SK-N-SH (cell line): ENCODE measurements at places on chromosomes 3 and 15.

- DNase-seq: no peak
- H3K27me3 ChIP-seq: no peaks in the 10 kb centered on the region
- 0 out of 2 replicates have a peak, but pooled peaks cover 4% of the 10 kb centered on the region for H3K4me1 ChIP-seq
Observed at GRCh38 chr3:53885239-53885638, 3.3 kb upstream of the ACTR8 start.

DNA sequence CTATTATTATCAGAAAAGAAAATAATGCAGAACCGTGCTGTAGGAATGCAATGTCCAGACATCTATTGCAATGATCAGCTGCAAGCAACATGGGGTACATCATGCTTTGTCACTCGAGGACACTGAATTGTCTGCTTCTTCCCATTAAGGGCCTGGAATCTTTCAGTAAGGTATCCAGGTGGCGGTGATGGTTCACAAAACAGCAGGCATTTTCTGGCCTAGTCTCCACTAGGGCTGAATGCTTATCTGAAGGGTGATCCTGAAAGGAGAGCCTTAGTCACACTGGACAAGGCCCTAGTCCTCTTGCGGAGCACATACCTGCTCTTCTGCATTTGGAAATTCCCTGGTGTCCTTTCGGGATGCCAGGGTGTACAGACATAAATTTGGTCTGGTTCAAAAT lies 21.2 kb downstream of the ITPR1 start:
- no peaks in the 10 kb centered on the region for H3K27me3 ChIP-seq
- H3K27ac ChIP-seq: no peak overlapping the region
- H3K4me3 ChIP-seq: no peak overlapping the region

- H3K27me3 ChIP-seq: no peaks in the 10 kb centered on the region
- H3K4me3 ChIP-seq: no peak overlapping the region
- peak overlapping the region; percentile 59; the same call in 1 of the 2 replicates for H3K27ac ChIP-seq
- H3K4me1 ChIP-seq: no peaks in the 10 kb centered on the region
- no peak for DNase-seq
- H3K36me3 ChIP-seq: no peaks in the 10 kb centered on the region
Observed at GRCh38 chr3:152256851-152257562, 11.7 kb upstream of the MBNL1 start.

- no peaks in the 10 kb centered on the region for H3K27me3 ChIP-seq
- no peaks in the 10 kb centered on the region for H3K36me3 ChIP-seq
- no peaks in the 10 kb centered on the region for H3K4me1 ChIP-seq
- no peak for DNase-seq
- no peak overlapping the region for H3K4me3 ChIP-seq
Observed at GRCh38 chr15:41408234-41408641, 5.9 kb upstream of the NDUFAF1 start.

DNA sequence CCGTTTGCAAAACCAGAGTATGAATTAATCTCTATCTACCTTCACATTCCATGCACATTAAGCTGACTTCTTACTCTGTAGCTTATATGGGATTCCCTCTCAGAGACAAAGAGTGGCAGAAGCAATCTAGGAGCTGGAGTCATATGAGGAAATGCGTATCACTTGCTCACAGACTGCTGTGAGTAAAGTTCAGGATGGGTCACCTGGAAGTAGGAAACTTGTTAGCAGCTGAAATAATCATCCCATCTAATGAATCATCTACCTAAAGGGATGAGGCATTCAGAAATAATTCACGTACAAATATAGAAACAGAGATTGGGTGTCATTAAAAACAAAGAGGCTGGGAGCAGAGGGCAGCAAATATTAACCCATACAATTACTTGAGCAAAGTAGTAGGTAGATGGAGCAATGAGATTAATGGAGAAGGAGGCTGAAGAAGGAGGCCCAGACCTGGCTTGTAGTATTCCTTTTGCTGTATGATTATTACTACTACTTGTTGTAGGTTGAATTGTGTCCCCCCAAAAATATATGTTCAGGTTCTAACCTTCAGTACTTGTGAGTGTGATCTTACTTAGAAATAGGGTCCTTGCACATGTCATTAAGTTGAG lies 866.3 kb downstream of the ROBO2 start:
- no peak for DNase-seq
- H3K36me3 ChIP-seq: no peaks in the 10 kb centered on the region
- H3K4me3 ChIP-seq: no peak overlapping the region

- H3K4me3 ChIP-seq: peak overlapping the region; percentile 23; the same call in 1 of the 2 replicates
- DNase-seq: no peak
- no peaks in the 10 kb centered on the region for H3K27me3 ChIP-seq
- H3K27ac ChIP-seq: peak overlapping the region; percentile 95
- H3K4me1 ChIP-seq: peaks cover 8% of the 10 kb centered on the region
Observed at GRCh38 chr3:55160241-55160983, 232.6 kb upstream of the LRTM1 start.

GRCh38 chr3:129576514-129577352 lies 29.7 kb downstream of the PLXND1 start:
- H3K27me3 ChIP-seq: no peaks in the 10 kb centered on the region
- H3K27ac ChIP-seq: no peak overlapping the region
- no peak overlapping the region for H3K4me3 ChIP-seq
- no peaks in the 10 kb centered on the region for H3K36me3 ChIP-seq
- DNase-seq: no peak

DNA sequence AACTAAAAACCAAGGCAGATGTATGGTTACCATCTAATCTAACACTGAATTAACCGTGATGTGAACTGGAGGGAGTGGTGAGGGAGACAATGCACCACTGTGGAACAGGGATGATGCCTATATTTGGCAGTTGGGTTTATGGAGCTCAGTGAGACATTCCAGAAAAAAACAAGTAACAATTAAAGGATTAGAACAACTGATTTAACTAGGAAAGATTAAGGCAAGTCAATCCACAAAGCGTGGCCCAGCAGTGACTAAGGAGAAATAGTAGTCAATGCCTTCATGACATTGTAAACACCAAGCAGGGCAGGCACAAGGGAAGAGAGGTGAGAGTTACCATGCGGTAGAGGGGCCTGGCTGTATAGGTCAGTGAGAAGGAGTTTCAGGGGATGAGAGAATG lies 38.1 kb downstream of the CHAC1 start:
- H3K4me1 ChIP-seq: peaks cover 13% of the 10 kb centered on the region; the same call in 1 of the 2 replicates
- DNase-seq: no peak
- H3K27ac ChIP-seq: no peak overlapping the region
- no peaks in the 10 kb centered on the region for H3K27me3 ChIP-seq
- H3K4me3 ChIP-seq: no peak overlapping the region
- H3K36me3 ChIP-seq: peaks cover 30% of the 10 kb centered on the region

DNA sequence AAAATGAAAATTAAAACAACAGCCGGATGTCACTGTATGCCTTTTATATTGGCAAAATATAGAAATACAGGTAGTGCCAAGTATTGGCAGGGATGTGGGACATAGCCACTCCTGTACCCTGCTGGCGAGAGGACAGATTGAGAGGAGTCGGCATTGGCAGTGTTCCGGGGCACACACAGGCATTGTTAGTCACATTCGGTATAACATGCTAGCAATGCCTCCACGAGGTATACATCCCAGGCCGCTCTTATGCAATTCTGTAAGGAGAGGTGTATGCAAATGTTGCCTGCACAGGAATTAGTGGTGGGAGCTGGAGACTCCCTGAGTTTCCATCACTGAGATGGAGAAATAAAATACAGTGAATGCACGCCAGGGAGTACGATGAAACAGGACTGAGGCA lies 99.4 kb upstream of the DLG1 start:
- H3K27me3 ChIP-seq: no peaks in the 10 kb centered on the region
- H3K4me3 ChIP-seq: no peak overlapping the region
- H3K4me1 ChIP-seq: peaks cover 16% of the 10 kb centered on the region; the same call in 1 of the 2 replicates
- no peak overlapping the region for H3K27ac ChIP-seq

DNA sequence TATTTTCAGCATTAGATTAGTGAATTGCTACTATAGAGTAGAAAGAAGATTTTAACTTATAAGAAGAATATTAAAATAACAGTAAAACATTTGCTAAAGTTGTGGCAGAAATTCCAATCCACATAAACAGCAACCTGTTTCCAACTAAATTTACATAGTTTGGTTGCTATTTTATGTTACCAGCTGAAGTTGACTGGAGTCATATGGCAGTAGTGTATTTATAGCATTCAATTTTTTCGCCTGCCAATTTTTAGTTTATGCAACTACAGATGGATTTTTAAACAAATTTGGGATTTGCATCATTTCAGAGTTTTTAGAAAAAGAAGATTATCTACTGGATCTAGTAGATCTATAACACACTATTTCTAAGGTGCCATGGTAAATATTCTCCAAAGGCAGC lies 332.5 kb upstream of the BCHE start:
- no peaks in the 10 kb centered on the region for H3K27me3 ChIP-seq
- H3K27ac ChIP-seq: no peak overlapping the region
- H3K36me3 ChIP-seq: no peaks in the 10 kb centered on the region
- DNase-seq: no peak
- no peak overlapping the region for H3K4me3 ChIP-seq

- H3K36me3 ChIP-seq: no peaks in the 10 kb centered on the region
- DNase-seq: no peak
- H3K4me3 ChIP-seq: no peak overlapping the region
- no peak overlapping the region for H3K27ac ChIP-seq
- H3K4me1 ChIP-seq: peaks cover 3% of the 10 kb centered on the region; the same call in 1 of the 2 replicates
Observed at GRCh38 chr15:101433396-101433795, 56.1 kb downstream of the PCSK6 start.

- H3K4me3 ChIP-seq: no peak overlapping the region
- peaks cover 4% of the 10 kb centered on the region; the same call in 1 of the 2 replicates for H3K4me1 ChIP-seq
- DNase-seq: no peak
- H3K27ac ChIP-seq: no peak overlapping the region
- H3K27me3 ChIP-seq: no peaks in the 10 kb centered on the region
Observed at GRCh38 chr15:66912001-66912400, 153.4 kb upstream of the SMAD3 start.

DNA sequence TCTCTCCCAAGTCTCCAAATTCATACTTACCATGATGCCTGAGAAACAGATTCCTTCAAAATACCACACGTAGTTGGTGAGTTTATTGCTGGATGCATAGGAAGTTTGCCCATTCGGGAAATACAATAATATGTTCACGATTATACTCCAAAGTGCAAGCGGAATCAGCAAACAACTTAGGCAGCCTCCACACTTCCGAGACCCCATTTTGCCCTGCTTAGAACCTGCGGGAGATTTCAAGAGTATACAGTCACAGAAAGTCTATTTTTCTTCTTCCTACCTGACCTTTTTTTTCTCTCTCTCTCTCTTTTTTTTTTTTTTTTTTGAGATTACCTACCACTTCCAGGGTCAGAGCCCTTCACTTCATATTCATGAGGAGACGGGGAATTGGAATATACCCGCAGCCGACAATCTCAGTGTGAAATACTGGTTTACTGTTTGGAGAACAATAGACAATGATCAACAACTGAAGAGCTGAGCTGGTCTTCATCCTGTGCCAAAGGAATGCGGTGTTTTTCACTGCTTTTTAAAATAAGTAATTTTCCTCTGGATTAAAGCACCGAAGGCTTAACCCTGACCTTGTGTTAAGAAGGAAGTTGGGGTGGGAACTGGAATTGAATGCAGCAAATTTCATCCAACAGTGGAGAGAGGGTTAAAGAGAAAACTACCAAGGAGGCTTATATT lies at the start of gene TM4SF18:
Gene TM4SF18 (minus strand): TSS at position 461 of the 684 bp plus-strand sequence. CDS start 254 bp downstream, at position 207.
- peak within 1 kb of the TSS; percentile 49 for H3K27ac ChIP-seq
- no peak for DNase-seq

GRCh38 chr15:87944050-87944449 lies 312.5 kb downstream of the NTRK3 start:
- H3K4me1 ChIP-seq: no peaks in the 10 kb centered on the region; the same call in 1 of the 2 replicates
- DNase-seq: peak; percentile 40
- no peaks in the 10 kb centered on the region for H3K36me3 ChIP-seq
- H3K27me3 ChIP-seq: no peaks in the 10 kb centered on the region
- no peak overlapping the region for H3K27ac ChIP-seq
- H3K4me3 ChIP-seq: no peak overlapping the region

- no peak overlapping the region for H3K4me3 ChIP-seq
- H3K4me1 ChIP-seq: peaks cover under 1% of the 10 kb centered on the region; the same call in 1 of the 2 replicates
- H3K36me3 ChIP-seq: no peaks in the 10 kb centered on the region
- H3K27me3 ChIP-seq: no peaks in the 10 kb centered on the region; the same call in 1 of the 2 replicates
Observed at GRCh38 chr3:48306860-48307530, 26.5 kb downstream of the SPINK8 start.

- H3K4me1 ChIP-seq: no peaks in the 10 kb centered on the region
- no peaks in the 10 kb centered on the region for H3K36me3 ChIP-seq
- no peaks in the 10 kb centered on the region for H3K27me3 ChIP-seq
- no peak overlapping the region for H3K4me3 ChIP-seq
- H3K27ac ChIP-seq: no peak overlapping the region
Observed at GRCh38 chr3:66372681-66373350, 128.0 kb downstream of the LRIG1 start.

- H3K27ac ChIP-seq: no peak overlapping the region
- H3K4me1 ChIP-seq: no peaks in the 10 kb centered on the region
- H3K36me3 ChIP-seq: no peaks in the 10 kb centered on the region
- H3K4me3 ChIP-seq: no peak overlapping the region
- no peaks in the 10 kb centered on the region for H3K27me3 ChIP-seq
Observed at GRCh38 chr3:72593881-72594397, 254.3 kb downstream of the SHQ1 start.

DNA sequence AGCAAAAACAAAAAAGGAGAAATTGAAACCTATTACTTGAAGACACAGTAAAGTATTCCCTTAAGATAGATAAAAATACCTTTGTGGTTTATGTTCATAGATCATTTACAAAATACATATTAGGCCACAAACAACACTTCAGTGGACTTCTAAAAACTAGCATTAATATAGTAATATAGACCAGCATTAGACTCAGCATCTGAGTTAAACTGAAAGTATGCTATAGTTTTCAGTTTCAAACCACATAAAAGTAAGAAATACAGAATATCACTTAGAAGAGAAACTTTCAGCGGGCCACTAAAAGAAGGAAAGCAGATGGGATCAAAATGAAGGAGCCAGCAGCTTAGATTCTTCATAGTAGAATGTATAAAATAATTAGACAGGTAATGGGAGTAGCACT lies 86.6 kb downstream of the MSL2 start:
- H3K27me3 ChIP-seq: no peaks in the 10 kb centered on the region
- H3K4me3 ChIP-seq: no peak overlapping the region
- H3K4me1 ChIP-seq: no peaks in the 10 kb centered on the region
- H3K27ac ChIP-seq: no peak overlapping the region
- peaks cover 50% of the 10 kb centered on the region for H3K36me3 ChIP-seq

DNA sequence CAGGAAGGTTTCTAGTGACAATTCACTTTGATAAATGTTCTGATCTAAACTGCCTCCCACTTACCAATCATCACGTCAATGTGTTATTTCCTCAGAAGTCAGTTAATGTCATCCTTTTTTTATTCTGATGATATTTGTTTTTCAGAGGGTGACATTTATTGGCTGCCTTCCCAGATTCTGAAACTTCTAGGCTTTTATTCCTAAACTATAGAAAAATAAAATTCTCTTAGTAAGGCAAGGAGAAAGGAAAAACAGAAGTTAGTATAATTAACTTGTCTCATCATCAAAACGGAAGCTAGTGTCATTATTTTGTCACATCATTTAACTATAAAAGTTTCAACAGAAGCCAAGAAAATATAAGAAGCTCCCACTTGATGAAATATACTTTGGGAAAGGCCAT lies 100.0 kb upstream of the C3orf80 start:
- H3K27ac ChIP-seq: no peak overlapping the region
- no peaks in the 10 kb centered on the region for H3K27me3 ChIP-seq
- peaks cover 17% of the 10 kb centered on the region; the same call in 1 of the 2 replicates for H3K4me1 ChIP-seq
- no peaks in the 10 kb centered on the region for H3K36me3 ChIP-seq

- no peaks in the 10 kb centered on the region for H3K4me1 ChIP-seq
- H3K36me3 ChIP-seq: peaks cover 14% of the 10 kb centered on the region; the same call in 1 of the 2 replicates
- H3K27me3 ChIP-seq: no peaks in the 10 kb centered on the region
- DNase-seq: no peak
Observed at GRCh38 chr3:36434687-36435426, 54.6 kb downstream of the STAC start.

GRCh38 chr15:55407498-55408011 lies 604 bp downstream of the CCPG1 start:
- peak overlapping the region; percentile 84 for H3K27ac ChIP-seq
- peaks cover 19% of the 10 kb centered on the region; the same call in 1 of the 2 replicates for H3K4me1 ChIP-seq
- H3K27me3 ChIP-seq: no peaks in the 10 kb centered on the region
- H3K4me3 ChIP-seq: peak overlapping the region; percentile 78
